ENCODE measurements at places on chromosomes 1 and 21.

DNA sequence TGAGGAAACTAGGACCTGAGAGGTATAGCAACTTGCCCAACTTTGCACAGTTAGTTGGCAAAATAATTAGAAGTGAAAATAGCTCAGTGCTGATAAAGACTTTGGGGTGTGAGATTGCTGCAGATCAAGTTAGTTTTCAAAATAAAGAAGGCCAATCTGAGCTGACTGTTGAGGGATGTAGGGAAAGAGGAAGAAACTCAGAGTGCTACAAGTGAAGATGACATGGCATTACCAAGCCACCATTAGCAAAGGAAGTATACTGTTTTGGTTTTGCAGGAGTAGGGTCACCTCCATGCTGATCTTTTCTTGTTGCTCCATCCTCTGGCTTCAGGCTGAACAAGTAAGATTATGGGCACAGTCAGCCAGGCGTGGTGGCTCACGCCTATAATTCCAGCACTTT, 78.7 kb upstream of the ADAM30 start:
- DNase-seq, result peak; percentile 11

DNA sequence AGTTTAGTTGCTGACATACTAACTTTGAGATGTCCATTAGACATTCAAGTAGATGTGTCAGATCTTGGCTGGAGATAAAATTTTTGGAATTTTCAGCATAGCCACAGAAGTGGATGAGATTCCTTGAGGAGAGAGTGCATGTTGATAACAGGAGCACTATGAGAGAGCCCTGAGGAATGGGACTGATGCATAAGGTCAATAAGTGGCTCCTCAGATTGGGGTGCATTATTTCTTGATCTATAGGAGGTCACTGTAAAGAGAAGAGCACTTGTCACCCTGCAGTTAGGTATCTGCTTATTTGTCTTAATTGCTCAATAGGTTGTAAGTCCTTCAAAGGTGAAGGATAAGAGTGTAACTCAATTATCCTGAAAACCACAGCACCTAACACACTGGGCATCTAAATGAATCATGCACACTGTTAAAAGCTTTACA, 52.0 kb upstream of the TACSTD2 start:
- no peak for DNase-seq

DNA sequence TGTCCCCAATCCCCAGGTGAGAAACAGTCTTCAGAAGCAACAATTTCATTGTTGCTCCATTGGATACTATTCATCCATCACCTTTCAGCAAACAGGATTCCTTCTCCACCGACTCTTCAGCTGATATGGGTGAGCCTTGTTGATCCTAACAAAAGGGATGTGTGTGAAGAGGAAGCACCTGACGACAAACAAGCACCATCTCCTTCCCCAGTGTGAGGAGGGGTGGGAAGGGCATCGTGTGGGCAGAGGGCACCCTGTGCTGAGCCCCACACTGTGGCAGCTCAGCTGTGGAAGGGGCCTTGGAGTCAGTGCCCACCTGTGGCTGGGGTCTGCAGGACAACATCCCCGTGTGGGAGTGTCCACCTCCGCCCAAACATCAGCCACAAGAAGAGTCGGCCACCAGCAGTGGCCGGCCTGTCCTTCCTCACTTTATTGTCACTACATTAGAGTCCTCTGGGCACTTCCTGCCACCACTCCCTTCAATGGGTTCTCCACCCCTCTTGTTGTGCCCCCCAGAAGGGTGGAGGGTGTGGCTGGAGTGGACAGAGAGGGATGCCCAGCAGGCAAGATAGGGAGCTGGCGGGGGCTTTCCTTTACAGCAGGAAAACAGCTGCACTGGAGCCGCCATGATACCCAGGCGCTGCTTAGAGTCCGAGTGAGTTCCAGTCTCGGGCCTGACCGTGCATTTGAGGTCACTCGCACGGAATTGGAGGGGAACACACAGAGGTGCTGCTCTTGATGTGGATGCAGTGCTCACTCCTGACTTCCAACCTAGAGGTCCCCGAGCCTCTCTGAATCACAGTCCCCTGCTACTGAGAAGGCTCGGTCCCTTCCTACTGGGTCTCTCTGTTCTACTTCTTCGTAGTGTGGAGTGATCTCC, 40.9 kb downstream of the VPS26C start:
- no peak for DNase-seq

GRCh38 chr1:118429856-118430255, 244.8 kb upstream of the SPAG17 start:
- no peak for DNase-seq

DNA sequence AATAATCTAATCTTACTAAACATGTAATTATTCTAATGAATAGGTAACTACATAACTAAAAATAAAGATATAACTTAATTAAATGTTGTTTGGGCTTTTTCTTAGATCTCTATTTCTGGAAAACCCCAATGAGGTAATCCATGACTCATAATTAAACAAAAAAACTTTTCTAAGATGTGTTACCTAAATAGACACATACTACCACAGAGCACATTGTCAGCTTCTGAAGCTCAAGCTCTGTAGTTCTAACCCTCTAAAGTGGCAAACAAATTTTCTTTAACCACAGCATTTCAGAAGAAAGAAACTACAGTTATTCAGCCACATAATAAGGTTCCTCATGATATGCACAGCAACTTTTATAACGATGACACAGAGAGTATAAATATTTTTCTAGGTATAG, 4.2 kb downstream of the OR6K3 start:
- no peak for DNase-seq

- no peak for DNase-seq
These were observed 25.8 kb downstream of the OSBPL9 start for GRCh38 chr1:51642739-51643142.

DNA sequence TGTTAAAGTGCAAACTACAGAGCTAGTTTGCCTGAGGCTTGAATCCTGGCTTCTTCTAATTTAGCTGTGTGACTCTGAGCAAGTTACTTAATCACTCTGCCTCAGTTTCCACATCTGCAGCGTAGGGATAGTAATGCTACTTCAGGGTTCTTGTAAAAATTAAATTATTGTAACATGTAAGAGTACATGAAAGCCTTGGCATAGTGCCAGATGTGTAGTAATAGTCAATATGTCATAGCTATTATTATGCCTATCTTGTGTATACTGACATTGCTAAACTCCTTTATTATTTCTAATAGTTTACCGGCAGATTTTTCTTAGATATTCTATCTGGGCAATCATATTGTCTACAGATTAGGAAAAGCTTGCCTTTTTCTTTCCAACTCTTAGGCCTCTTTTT, 6.8 kb upstream of the TADA1 start:
- DNase-seq, result no peak

DNA sequence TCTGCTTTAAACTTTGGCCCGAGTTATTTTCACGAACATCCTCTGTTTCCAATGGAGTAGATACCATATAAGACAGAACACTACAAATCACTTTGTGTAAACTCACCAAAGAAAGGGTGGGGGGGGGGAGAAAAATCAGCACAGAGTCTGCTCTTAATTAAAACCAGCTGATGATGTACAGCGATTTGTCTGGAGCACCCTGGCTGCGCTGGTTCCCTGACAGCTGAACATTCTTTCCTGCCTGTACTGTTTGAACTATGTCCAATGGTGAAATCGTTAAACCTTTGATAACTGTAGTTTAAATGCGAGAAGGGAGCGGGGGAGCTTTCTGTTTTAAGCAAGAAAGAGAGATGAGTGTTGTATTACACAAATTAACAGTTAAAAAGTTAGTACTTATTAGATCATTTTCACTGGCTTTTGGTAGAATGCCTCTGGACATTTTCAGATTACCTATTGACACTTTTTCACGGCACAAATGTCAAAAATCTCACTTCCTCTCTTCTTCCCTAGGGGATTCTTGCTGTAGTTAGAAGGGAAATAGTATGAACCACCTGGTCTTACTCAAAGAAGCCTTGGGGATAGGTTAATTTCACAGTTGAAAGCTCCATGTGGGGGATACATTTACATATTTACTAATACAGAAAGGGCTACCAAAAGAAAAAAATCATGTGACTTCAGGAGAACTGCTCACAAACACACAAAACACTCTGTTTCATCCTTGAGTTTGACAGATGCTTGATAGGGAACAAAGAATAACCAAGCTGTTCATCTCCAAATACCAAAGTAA, 140.2 kb upstream of the RUNX1 start:
- DNase-seq, result no peak

GRCh38 chr1:86231076-86231475, 74.5 kb upstream of the COL24A1 start:
- DNase-seq, result no peak

DNA sequence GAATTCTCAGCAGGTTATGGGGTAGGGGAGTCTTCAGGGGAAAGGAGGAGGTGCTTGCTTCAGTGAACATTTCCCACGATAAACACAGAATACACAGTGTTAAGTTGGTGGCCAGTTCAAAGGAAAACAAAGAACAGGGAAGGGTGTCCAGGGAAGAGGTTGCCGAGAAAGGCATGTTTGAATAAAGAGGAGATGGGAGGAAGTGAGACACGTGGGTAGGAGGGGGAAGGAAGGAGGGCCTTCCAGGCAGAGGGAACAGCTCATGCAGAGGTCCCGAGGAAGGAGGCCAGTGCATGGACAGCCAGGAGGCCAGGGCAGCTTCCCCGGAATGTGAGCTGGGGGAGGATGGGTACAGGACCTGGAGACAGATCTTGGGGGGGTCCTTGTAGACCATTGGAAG, 130.3 kb upstream of the TMEM51 start:
- DNase-seq, result peak; percentile 9

DNA sequence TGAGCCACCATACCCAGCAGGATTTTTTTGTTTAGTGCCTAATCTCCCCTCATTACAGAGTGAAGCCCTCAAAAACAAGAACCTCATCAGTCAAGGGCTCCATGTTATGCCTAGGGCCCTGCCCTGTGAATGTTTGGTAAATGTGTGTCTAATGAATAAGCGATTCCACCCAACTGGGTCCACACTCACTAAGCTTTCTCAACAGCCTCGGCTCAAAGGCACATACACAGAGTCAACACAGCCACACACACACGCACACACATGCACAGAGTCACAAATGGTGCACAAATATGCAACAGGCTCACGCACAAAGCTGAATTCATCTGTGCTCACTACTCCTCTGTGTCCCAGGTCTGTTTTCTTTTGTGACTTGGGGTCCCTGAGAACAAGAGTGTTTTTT, 11.7 kb upstream of the SYNC start:
- DNase-seq, result no peak

DNA sequence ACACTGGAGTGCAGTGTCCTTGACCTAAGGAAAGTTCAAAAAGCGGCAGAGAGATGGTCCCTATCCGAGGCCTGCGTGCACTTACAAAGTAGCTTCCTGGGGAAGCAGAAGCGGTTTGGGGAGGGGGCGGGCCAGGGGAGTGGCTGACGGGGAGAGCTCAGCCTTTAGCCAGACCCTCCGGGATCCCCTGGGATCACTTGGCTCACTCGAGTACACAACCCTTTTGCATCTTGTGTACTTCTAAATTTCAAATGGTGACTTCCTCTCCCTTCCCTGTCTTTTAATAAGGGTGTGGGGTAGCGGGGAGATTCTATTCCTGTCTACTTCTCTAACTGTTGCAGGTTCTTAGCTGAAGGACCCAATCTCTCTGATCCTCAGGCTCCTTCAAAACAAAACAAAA, 18.1 kb upstream of the SNX27 start:
- DNase-seq, result no peak

All from suppressor macrophage (primary cell).